Chondrocyte (in vitro differentiated cells): ENCODE measurements at places on chromosomes 6 and 20. TPM values are rescaled to one million over a fixed set of nuclear protein-coding genes. Genes with fewer than 3 reads are reported as not detected.
A peak's percentile ranks its signal among the peaks of the same experiment; 100 is the strongest.

DNA sequence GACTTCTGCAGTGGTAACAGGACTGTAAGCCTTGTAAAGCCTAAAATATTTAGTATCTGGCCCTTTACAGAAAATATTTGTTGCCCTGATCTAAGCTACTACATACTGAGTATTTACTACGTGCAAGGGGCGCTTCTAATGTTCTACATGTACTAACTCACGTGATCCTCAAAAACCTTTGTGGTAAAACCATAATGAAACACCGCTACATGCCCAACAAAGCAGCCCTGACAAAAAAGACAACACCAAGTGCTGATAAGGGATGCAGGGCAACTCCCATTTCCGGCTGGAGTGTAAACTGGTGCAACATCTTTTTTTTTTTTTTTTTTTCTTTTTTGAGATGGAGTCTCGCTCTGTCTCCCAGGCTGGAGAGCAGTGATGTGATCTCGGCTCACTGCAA lies 85.0 kb downstream of the SULF2 start:
- no peak for DNase-seq
- H3K4me1 ChIP-seq: peaks cover 31% of the 10 kb centered on the region
- H3K27ac ChIP-seq: no peak overlapping the region
- no peak overlapping the region for H3K4me3 ChIP-seq

The VSX1 gene
- not detected in 3 replicates for total RNA-seq

GRCh38 chr6:149405823-149406765 lies 6.0 kb downstream of the SUMO4 start:
- DNase-seq: no peak
- peak overlapping the region; percentile 22 for H3K27ac ChIP-seq
- H3K4me3 ChIP-seq: no peak overlapping the region
- H3K36me3 ChIP-seq: peaks cover 30% of the 10 kb centered on the region
- peaks cover 5% of the 10 kb centered on the region for H3K4me1 ChIP-seq
- H3K27me3 ChIP-seq: no peaks in the 10 kb centered on the region

DNA sequence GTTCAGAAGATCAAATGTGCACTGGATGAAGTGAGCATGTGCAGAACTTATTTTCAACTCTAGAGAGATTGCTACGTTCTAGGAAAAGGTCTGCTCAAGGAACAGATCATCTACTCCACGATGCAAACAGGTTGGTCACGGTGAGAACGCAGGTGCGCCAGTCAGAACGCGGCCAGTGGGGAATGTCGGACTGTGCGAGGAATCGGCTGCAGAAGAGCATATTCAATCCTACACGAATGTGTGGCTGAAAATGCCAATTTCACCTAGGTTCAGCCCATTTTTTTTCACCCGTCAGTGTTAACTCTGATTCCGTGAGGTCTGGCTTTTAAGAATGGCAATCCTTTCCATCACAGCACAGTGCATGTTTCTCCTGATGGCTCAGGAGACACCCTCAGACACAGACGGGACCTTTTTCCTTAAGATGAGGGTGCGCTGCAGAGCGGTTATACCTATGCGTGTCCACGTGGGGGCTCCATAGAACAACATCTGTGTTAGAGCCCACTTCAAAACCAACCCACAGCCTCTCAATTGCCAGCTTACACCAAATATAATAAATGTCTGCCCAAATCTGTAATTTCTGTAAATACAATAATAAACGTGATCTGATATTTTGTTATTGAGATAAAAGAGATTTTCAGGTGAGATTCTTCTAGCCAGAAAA lies 250.4 kb downstream of the FOXA2 start:
- H3K27ac ChIP-seq: no peak overlapping the region
- no peak overlapping the region for H3K4me3 ChIP-seq
- H3K36me3 ChIP-seq: no peaks in the 10 kb centered on the region
- peaks cover 39% of the 10 kb centered on the region for H3K27me3 ChIP-seq
- peaks cover 3% of the 10 kb centered on the region for H3K4me1 ChIP-seq
- no peak for DNase-seq

GRCh38 chr6:111803371-111803770 lies 69.9 kb downstream of the FYN start:
- H3K4me1 ChIP-seq: peaks cover 44% of the 10 kb centered on the region
- H3K4me3 ChIP-seq: no peak overlapping the region
- H3K36me3 ChIP-seq: no peaks in the 10 kb centered on the region
- H3K27me3 ChIP-seq: no peaks in the 10 kb centered on the region
- no peak for DNase-seq
- H3K27ac ChIP-seq: no peak overlapping the region

The ADGRF5 gene
- total RNA-seq: 0.67 to 0.95 TPM in 2 of 3 replicates, not detected in the other

The GSTA3 gene
- not detected in 3 replicates for total RNA-seq

- no peak for DNase-seq
- H3K27me3 ChIP-seq: no peaks in the 10 kb centered on the region
- peaks cover 44% of the 10 kb centered on the region for H3K4me1 ChIP-seq
- peak overlapping the region; percentile 96 for H3K4me3 ChIP-seq
Observed at GRCh38 chr20:34112600-34113101, 608 bp upstream of the EIF2S2 start.

DNA sequence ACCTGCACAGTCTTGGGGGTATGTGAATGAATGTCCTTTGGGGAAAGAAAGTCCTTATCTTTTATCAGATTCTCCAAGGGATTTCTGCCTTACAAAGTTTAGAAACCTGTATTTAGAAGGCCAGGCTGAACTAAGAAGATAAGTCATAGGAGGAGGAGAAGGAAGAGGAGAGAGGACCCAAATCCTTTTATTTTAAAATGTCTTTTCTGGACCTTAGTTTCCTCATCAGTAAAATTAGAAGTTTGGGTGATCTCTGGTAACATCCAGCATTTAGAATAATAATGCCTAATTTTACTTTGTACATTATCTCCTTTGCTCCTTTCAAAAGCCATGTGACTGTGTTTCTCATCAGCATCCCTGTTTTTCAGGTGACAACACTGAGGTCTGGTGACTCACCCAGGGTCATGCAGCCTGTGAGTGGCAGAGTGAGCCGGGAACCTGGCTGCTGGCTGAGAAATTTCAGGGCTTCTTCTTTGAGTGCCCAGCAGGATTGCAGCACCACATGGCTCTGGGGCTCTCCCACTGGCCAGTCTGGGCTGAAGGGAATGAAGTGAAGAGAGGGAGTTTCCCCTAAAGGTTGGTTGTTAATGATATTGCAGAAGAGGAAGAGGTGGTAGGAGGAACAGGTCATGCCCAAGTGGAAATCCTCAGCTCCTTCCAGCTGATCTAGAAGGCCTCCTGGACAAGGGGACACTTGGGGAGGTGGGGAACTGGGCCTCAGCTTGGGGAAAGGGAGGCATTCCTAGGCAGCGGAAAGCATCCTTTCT lies 34.0 kb downstream of the VEGFA start:
- peaks cover 9% of the 10 kb centered on the region for H3K4me1 ChIP-seq
- peaks cover 4% of the 10 kb centered on the region for H3K27me3 ChIP-seq
- H3K4me3 ChIP-seq: no peak overlapping the region
- no peak overlapping the region for H3K27ac ChIP-seq

DNA sequence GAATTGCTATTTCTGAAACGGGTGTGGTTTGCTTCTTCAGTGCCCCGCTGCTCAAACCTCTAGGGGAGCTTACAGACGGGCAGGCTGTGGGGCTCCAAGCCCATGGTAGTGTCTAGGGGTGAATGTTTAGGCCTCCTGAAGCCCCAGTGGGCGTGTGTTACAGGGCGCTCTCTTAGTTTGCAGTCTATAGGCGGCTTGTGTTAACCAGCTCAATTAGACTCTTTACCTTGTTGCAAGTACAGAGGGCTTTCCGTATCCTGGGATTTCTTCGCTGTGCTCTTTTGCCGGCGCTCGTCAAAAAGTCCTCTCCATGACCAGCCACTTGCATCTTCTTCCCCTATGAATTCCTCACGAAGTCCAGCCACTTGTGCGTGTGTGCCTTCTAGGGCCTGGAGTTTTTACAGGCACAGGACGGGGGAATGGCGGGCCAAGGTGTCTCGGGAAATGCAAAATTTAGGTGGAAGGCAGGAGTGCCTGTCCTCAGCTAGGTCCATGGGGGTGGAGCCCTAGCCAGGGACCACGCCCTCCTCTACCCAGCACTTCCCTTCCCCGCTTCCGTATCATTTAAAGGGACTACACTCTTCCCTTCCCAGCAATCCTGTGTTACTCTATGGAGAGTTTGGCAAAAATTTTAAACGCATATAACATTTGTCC lies 94.5 kb downstream of the HTR1B start:
- no peaks in the 10 kb centered on the region for H3K36me3 ChIP-seq
- H3K27me3 ChIP-seq: peaks cover 15% of the 10 kb centered on the region
- no peak for DNase-seq
- H3K4me1 ChIP-seq: peaks cover 3% of the 10 kb centered on the region
- peak overlapping the region; percentile 33 for H3K27ac ChIP-seq

The PET117 gene
- total RNA-seq: 8.2 to 13.9 TPM (median 10.0 TPM) in 3 replicates

The PROKR2 gene
- not detected in 3 replicates for total RNA-seq

DNA sequence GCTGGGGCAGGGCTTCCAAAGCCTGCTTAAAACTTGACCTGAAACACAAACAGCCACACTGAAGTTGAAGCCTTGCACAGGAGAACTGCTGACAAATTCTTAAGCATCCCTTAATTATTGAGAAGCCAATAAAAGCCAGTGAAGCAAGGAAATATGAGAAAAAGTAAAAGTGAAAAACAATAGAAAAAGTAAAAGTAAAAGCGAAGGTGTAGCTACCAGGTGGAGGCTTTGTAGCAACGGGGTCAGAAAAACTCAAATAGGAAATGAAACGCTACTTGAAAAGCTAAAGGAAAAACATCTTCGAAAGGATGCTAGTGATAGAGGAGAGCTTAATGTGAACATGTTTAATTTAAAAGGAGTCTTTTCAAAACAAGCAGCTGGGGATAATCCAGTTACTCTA lies 97.4 kb downstream of the IRF4 start:
- H3K4me1 ChIP-seq: no peaks in the 10 kb centered on the region
- peaks cover 46% of the 10 kb centered on the region for H3K36me3 ChIP-seq
- H3K27me3 ChIP-seq: no peaks in the 10 kb centered on the region
- no peak overlapping the region for H3K27ac ChIP-seq

The GCNT2 gene
- total RNA-seq: 0.12 to 0.67 TPM (median 0.44 TPM) in 3 replicates

- H3K4me1 ChIP-seq: no peaks in the 10 kb centered on the region
- no peak overlapping the region for H3K27ac ChIP-seq
- H3K36me3 ChIP-seq: no peaks in the 10 kb centered on the region
- DNase-seq: no peak
- peaks cover 13% of the 10 kb centered on the region for H3K27me3 ChIP-seq
Observed at GRCh38 chr6:123788319-123788718, 15.3 kb upstream of the NKAIN2 start.

The NKX2-2 gene
- total RNA-seq: not detected in 3 replicates

GRCh38 chr6:106872049-106872448 lies 102.5 kb downstream of the CD24 start:
- H3K4me1 ChIP-seq: peaks cover 13% of the 10 kb centered on the region
- no peak overlapping the region for H3K4me3 ChIP-seq
- no peaks in the 10 kb centered on the region for H3K27me3 ChIP-seq
- H3K27ac ChIP-seq: no peak overlapping the region
- H3K36me3 ChIP-seq: peaks cover 1% of the 10 kb centered on the region

DNA sequence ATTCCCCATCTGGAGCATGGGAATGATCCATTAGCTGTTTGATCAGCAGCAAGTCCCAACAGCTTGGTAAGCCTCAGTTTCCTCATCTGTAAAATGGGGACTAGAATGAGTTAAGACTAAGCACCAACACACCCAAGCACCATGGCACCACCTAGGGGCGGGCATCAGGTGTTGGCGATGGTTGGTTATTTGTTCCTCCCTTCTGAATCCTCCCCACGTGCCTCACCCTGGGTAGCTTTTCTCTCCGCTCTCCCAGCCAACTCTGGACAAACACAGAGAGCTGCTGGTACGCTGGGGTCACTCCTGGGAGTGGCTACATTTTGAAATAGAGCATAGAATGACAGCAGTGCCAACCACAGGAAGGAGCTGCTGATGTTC lies 13.3 kb upstream of the ITPR3 start:
- DNase-seq: no peak
- no peaks in the 10 kb centered on the region for H3K36me3 ChIP-seq
- H3K4me1 ChIP-seq: peaks cover 22% of the 10 kb centered on the region
- no peak overlapping the region for H3K27ac ChIP-seq
- no peak overlapping the region for H3K4me3 ChIP-seq
- H3K27me3 ChIP-seq: no peaks in the 10 kb centered on the region

DNA sequence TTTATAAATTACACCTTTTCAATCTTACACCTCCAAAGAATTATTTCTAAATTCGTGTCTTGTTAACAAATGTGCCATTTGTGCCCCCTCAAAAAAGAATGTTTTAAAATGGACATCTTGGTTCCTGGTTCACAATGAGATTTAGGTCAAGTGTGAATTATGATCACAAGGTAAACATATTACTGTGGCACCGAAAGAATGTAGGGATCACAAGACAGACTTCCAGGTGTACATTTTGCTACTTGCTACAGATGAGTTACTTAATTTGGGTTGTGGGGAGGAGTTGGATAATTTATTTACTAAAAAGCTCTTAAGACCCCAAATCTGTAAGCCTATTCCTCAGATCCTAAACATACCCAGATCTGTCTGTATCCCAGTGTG lies 25.0 kb upstream of the ADTRP start:
- no peaks in the 10 kb centered on the region for H3K27me3 ChIP-seq
- H3K4me3 ChIP-seq: no peak overlapping the region
- peaks cover 3% of the 10 kb centered on the region for H3K4me1 ChIP-seq
- H3K27ac ChIP-seq: no peak overlapping the region
- no peaks in the 10 kb centered on the region for H3K36me3 ChIP-seq

The TRDN gene
- not detected in 3 replicates for total RNA-seq

The MRPS26 gene
- total RNA-seq: 30.9 to 41.2 TPM (median 31.0 TPM) in 3 replicates

GRCh38 chr6:155481215-155481614 lies 25.6 kb upstream of the NOX3 start:
- no peaks in the 10 kb centered on the region for H3K27me3 ChIP-seq
- H3K4me1 ChIP-seq: peaks cover 11% of the 10 kb centered on the region
- no peaks in the 10 kb centered on the region for H3K36me3 ChIP-seq

GRCh38 chr20:45073221-45073620 lies 27.7 kb downstream of the KCNS1 start:
- peaks cover 12% of the 10 kb centered on the region for H3K4me1 ChIP-seq
- H3K4me3 ChIP-seq: no peak overlapping the region
- DNase-seq: no peak
- H3K36me3 ChIP-seq: peaks cover 20% of the 10 kb centered on the region

DNA sequence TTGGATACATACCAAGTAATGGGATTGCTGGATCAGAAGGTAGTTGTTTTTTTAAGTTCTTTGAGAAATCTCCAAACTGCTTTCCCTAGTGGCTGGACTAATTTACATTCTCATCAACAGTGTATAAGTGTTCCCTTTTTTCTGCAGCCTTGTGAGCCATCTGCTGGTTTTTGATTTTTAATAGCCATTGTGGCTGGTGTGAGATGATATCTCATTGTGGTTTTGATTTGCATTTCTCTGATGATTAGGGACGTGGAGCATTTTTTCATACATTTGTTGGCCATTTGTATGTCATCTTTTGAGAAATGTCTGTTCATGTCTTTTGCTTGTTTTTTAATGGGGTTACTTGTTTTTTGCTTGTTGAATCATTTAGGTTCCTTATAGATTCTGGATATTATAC lies 34.8 kb downstream of the TOP1 start:
- H3K36me3 ChIP-seq: peaks cover 24% of the 10 kb centered on the region
- H3K4me3 ChIP-seq: no peak overlapping the region
- peaks cover 21% of the 10 kb centered on the region for H3K4me1 ChIP-seq

The MYL9 gene
- 237 to 1,930 TPM (median 1,885 TPM) in 3 replicates for total RNA-seq

- H3K36me3 ChIP-seq: no peaks in the 10 kb centered on the region
- H3K27ac ChIP-seq: no peak overlapping the region
- no peaks in the 10 kb centered on the region for H3K27me3 ChIP-seq
- DNase-seq: no peak
Observed at GRCh38 chr6:135226537-135226936, 45.4 kb downstream of the MYB start.
